Renal cortex interstitium (tissue), 15 donors: ENCODE measurements at places on chromosomes 1 and 21. TPM values are rescaled to one million over a fixed set of nuclear protein-coding genes. Genes with fewer than 3 reads are reported as not detected.

Gene LAMTOR5
- polyA plus RNA-seq: 288 TPM

Gene RUNX3
- 0.97 TPM for polyA plus RNA-seq

Gene ZNF362
- 55.9 TPM for polyA plus RNA-seq

Gene EXTL1
- polyA plus RNA-seq: 1.7 TPM

Gene KPRP
- polyA plus RNA-seq: not detected

DNA sequence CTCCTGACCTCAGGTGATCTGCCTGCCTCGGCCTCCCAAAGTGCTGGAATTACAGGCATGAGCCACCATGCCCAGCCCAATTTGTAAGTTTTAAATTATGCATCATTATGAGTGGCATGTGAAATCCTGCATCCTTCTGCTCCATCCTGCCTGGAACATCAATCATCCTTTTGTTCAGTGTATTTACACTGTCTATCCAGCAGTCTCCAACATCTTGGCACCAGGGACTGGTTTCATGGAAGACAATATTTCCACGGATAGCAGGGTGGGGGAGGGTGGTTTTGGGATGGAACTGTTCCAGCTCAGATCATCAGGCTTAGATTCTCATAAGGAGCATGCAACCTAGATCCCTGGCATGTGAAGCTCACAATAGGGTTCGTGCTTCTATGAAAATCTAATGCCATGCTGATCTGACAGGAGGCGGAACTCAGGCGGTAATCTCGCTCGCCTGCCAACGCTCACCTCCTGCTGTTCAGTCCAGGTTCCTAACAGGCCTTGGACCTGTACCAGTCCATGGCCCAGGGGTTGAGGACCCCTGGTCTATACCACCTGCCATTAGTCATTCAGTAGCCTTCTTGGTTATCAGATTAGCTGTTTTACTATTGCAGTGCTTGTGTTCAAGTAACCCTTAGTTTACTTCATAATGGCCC lies 22.2 kb upstream of the TCEA3 start:
- DNase-seq: no peak

DNA sequence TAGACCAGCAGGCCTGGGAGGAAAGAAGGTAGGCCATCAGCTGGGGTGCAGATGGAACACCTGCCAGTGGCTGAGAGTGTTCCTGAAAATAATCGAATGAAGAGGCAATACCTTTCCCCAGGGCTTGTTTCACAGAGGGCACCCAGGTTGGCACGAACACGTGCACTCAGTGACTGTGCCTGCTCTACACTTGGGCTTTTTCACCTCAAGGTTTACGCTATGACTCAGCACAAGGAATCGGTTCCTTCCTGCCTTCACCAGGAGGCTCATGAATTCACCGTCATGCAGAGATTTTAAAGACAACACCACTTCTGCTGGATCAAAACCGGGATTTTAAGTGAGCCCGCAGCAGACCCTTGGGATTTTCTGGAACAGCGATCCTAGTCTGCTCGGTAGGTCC lies 118.5 kb upstream of the ADAR start:
- DNase-seq: no peak

- no peak for DNase-seq
These were observed 151.4 kb downstream of the CHRM3 start for GRCh38 chr1:239537795-239538194.

DNA sequence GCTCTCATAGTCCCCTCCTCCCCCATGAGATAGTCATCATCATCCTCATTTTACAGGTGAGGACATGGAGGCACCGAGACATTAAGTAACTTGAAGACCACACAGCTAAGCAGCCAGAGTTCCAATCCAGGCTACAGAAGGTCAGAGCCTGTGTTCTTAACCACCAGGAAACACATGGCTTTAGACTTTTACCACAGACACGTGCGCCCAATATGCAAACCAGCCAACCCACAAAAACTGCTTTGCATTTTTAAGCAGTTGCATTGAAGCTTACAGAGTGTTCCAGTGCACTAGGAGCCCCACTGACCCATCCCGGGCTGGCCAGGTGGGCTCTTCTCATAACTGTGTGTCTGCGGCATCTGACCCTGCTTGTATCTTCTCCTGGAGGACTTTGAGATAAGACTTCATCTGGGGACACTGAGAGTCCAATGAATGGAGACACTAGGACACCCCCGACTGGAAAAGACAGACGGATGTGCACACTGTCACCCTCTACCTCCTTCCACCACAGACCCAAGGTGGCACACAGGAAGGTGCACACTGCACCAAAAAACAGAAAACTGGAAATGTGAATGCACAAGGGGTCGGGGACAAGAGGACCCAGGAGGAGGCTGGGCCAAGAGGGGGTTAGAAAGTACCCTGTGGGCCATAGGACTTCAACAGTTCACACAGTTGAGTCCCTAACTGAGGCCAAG lies 56.4 kb downstream of the ETS2 start:
- no peak for DNase-seq

DNA sequence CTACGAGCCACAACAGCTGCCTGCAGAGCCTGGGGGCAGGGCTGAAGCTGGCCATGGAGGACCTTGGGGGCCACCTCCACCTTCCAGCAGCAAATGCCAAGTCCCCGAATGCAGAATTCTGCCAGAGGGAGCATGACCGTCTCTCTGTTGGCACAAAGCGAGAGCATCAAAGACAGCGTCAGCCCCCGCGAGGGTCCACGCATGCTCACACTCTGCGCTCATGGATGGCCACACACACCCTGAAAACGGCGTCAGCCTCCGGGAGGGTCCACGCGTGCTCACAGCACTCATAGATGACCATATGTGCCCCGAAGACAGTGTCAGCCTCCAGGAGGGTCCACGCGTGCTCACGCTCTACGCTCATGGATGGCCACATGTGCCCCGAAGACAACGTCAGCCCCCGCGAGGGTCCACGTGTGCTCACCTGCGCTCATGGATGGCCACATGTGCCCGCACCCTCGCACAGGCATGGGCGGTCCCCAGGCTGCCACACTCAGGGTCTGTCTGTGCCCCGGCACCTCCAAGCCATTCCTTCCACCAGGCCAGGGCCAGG lies 46.5 kb downstream of the MORN1 start:
- DNase-seq: no peak

DNA sequence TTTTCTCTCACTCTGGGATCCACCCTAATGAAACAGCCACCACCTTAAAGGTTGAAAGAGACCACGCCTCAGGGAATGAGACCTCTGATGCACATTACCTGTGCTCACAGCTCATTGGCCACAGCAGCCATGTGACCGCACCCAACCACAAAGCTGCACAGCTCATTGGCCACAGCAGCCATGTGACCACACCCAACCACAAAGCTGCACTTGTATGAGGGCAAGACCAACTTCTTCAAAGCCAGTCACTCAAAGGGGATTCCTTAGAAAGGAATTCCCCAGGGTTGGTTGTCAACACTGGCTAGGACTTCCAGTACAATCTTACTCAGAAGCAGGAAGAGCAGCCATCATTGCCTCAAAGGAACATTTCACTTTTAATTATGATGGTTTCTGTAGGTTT lies 43.6 kb upstream of the PDE9A start:
- DNase-seq: no peak

DNA sequence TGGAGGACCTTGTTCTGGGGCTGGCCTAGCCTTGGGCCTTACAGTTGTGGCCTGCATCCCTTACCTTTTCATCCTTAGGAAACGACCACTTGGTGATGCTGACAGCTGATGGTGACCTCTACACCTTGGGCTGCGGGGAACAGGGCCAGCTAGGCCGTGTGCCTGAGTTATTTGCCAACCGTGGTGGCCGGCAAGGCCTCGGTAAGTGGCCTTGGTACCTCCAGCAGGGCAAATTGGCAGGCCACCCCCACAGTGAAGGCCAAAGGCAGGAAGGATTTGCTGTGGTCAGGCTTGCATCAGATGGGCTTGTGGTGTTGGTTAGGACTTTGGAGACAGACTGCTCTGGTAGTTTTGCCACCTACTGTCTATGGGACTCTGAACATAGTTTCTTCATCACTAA lies 17.7 kb upstream of the TRNAU1AP start:
- no peak for DNase-seq

DNA sequence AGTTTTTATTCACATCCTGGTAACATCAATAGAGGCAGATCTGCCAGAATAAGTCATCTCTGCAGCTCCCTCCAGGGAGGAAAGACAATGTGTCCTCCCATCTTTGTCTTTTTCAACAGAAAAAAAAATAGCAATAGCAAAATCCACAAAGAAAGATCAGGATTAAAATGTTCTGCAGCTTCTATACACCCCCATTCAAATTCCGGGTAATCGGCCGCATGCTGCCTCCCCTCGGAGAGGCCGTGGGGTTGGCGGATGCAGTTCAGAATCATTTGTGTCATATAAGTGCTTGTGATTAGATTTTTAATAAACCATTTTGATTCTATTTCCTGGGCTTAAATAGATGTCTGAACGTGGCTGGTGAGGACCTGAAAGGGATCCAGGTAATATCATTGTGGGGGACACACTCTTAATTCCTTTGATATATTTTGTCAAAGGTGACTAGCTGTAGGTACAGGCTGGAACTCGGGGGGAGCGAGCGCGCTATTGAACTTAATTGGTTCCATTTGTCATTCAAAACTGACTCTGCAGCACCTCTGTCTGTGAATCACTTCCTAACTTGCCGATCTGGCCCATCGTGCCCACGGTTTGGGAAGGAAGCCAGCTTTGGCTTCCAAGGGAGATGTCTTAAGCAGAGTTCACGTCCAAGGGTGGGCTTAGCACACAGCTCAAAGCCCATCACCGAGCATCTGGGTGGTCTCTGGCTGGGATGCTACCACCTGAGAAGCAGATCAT lies 85.6 kb upstream of the ARHGEF16 start:
- no peak for DNase-seq

DNA sequence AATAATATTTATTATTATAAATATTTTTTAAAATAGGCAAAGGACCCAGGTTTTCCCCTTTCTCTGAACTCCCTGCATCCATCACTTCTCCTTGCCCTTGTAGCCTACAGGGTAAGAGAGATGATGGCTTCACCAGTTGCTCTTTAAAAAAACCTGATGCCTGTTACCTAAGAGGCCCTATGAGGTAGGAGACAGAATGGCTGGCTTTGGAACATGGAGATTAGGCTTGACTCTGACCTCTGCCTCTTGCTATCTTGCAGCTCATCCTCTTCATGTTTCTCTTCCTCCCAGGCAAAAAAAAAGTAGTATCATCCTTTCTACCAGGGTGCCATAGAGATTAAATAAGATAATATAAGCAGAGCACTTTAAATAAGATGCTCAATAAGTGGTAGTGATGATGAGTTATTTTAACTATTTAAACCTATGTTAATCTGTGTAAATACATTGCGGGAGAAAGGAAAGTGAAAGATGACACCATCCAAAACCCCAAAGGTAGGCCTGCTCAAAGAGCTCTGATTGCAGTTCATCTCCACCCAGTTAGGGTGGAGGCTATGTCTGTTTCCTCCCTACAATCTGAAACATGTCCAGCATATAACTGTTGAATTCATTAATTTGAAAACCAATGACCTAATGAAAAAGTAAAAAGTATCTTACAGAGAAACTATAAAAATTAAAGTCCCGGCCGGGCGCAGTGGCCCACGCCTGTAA lies 51.8 kb downstream of the RGS2 start:
- DNase-seq: no peak

DNA sequence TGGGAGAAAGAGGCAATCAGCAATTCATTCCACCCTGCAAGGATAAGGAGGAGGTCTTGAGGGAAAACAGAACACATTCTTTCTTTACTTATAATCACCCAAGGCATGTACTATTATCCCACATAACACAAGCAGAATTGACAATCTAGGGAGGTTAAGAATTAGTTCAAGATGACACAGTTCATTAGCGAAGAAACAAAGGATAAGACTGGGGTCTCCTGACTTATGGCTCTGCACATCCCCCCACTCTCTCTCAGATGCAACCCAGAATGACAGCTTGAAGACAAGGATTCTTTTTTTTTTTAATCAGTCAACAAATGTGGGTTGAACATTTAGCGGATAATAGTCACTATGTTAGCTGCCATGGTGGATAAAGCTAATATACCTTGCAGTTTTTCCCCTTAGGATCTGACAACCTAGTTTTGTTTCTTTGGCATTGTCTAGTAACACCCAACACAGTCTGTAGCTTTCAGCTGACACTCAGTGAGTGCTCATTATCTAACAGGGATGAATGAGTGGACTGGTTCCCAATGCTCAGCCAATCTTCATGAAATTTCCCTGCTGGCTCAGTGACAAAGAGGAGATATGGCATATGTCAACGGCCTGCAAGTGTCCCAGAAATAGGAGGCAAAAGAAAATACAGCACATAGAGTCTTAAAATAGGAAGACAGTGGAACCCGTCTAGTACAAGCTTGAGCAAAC lies 35.1 kb downstream of the RXRG start:
- no peak for DNase-seq

DNA sequence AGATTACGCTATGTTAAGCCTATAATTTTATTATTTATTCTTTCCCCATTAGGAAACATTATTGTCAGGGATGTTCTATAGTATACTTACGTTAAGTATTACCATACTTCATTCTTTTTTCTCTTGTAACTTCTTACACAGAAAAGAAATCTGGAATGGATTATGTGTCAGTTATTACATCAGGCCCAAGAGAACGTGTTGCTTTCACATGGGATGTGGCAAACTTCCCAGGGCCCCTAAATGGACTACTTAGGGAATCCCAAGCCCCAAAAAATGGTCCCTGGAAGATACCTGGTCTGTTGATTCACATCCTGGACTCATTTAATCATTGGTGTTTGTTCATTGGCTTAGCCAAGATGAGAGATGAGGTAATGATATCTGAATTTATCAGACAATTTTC lies 249.8 kb downstream of the NRIP1 start:
- no peak for DNase-seq

DNA sequence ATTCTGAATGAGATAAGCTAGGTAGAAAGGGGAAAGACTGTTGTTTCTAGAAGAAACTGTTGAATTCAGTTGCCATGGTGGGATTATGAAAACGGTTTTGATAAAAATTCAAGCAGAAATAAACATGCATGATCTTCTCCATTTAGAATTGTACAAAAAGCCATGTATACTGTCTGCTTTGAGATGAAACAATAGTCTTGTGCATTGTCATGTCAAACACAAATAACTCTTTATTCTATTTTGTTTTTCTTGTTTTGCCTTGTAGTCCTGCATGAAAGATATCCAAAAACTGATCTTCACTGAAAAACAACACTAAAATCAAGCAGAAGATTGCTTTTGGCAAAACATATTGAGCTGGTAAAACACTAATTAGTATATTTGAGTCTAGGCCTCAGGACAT lies 659.9 kb downstream of the LTN1 start:
- DNase-seq: no peak

GRCh38 chr1:54312796-54313316 lies 93.3 kb downstream of the SSBP3 start:
- no peak for DNase-seq

DNA sequence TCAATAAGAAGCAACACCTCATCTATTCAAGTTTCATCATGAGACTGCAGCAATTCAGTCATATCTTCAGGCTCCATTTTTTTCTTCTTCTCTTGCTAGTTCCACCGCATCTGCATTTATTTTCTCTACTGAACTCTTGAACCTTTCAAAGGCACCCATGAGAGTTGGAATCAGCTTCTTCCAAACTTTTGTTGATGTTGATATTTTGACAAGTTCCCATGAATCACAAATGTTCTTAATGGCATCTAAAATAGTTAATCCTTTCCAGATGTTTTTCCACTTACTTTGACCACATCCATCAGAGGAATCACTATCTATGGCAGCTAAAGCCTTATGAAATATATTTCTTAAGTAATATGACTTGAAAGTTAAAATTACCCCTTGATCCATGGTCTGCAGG lies 434.3 kb downstream of the GPATCH2 start:
- no peak for DNase-seq

GRCh38 chr1:20740781-20741180 lies 8.3 kb upstream of the SH2D5 start:
- DNase-seq: no peak
